Activated naive CD8-positive, alpha-beta T cell treated with anti-CD3 and anti-CD28 coated beads for 36 hours (primary cell): ENCODE measurements at places on chromosomes 3 and 15. TPM values are rescaled to one million over a fixed set of nuclear protein-coding genes. Genes with fewer than 3 reads are reported as not detected.

Gene SLC22A13
- total RNA-seq: 0.27 TPM

Gene NOX5
- total RNA-seq: not detected

Gene KIF9
- total RNA-seq: 6.9 TPM

Gene HHATL
- not detected for total RNA-seq

Gene CTDSPL
- 2.3 TPM for total RNA-seq

Gene IGSF10
- not detected for total RNA-seq

Gene RTP3
- total RNA-seq: not detected

Gene RARRES1
- not detected for total RNA-seq

- DNase-seq: no peak
Observed at GRCh38 chr3:52433328-52433995, 11.4 kb downstream of the SEMA3G start.

DNA sequence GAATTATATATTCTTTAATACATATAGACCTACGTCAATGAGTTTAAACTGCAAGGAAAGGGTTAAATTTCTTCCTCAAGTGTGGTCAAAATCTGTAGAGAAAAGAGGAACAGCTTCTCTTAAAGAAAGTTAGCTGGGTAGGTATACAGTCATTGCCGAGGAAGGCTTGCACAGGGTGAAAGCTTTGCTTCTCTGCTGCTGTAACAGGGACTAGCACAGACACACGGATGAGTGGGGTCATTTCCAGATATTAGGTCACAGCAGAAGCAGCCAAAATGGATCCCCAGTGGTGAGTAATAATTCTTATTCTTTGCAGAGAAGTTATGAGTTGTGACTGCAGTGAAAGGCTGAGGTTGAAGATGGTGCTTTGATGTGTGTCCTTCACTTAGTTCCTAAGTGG, at the start of gene CD86:
TSS of gene CD86 (plus strand) at position 148 of the 400 bp plus-strand sequence. CDS start at position 276, 128 bp downstream.
- no peak for DNase-seq

DNA sequence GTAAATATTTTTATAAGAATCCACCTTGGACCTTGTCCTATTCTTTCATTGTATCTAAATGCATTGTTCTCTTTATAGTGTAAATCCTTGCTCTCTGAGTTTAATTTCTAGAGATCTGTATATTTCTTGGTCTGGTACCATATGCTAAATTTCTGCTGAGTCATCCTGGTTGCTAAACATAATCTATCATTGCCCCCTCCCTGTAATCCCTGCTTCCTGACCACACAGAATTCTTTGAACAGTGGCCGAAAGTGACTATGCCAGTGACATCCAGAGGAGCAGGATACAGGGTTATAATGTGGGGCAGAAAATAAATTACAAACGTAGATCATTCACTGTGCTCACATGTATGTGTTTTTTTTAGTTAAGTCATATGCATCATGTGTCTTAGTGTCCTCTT, 143.1 kb downstream of the DIPK2A start:
- DNase-seq: no peak

DNA sequence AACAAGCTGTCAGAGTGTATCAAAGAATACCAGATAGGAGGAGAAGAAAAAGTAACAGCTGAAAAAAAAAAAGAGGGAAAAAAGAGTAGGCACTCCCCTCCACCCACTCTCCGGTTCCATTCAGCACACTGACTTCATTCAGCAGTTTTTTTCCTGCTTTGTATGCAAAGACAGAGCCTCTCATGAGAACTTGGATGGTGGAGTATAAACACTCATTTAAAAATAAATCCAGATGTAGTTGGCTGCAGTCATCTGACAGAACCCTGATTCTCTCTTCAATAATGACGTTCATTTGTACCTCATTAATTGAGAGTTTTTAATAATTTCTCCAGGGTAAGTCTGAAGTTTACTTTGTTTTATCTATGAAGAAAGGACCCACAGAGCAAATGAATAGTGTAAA, 81.0 kb downstream of the TMEM108 start:
- no peak for DNase-seq

- no peak for DNase-seq
Observed at GRCh38 chr3:114496466-114496865, 202.6 kb downstream of the TIGIT start.

DNA sequence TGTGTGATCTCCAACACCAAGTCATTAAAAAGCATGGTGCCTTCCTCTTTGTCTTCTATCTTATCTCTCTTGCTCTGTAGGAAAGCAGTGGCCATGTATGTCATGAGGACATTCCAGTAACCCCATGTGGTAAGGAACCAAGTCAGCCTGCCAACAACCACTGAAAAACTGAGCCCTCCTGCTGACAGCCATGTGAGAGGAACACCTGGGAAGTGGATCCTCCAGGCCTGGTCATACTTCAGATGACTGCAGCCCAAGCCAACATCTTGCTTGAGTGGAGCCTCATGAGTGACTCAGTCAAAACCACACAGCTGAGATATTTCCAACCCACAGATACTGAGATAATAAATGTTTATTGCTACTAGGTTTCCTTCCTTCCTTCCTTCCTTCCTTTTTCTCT, 597.3 kb downstream of the ZIC1 start:
- no peak for DNase-seq

DNA sequence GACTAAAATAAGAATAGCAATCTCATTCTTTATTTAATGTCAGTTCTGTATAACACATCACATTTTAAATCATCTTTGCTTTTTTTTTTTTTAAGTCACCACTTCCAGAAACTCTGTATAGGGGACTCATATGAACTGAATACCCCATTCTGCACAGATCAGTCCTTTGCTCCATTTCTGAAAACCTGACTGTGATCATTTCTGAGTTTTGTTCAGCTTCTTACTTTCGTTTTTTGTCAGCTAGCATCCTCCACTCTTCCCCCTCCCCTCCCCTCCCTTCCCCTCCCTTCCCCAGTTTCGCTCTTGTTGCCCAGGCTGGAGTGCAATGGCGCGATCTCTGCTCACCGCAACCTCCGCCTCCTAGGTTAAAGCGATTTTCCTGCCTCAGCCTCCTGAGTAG, 49.8 kb upstream of the SGO1 start:
- no peak for DNase-seq

GRCh38 chr3:64958199-64958843, 270.5 kb upstream of the ADAMTS9 start:
- no peak for DNase-seq

DNA sequence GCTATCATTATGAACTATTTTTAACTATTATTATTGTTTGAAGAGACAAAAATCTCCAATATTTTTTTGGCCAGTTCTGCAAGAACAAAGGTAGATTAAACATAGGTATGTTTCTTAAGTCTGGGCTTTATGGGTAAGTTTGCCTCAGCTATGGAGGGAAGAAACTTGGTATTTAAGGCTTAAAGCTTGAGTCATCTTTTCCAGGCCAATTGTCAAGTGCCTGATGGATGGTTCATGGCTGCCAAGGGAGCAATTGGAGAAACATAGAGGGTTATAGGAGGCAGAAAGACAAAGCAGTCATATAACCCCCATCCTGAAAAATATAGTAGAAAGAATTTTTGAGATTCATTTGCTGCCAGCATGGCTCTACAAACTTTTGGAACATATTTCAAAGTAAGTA, 7.2 kb upstream of the STAC start:
- DNase-seq: no peak

DNA sequence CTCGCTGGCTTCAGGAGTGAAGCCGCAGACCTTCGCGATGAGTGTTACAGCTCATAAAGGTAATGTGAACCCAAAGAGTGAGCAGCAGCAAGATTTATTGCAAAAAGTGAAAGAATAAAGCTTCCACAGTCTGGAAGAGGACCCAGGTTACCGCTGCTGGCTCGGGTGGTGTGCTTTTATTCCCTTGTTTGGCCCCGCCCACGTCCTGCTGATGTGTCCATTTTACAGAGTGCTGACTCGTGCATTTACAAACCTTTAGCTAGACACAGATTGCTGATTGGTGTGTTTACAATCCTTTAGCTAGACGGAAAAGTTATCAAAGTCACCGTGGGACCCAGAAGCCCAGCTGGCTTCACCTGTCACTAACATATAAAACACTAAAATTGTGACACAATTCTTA, 1464.5 kb downstream of the ZPLD1 start:
- DNase-seq: no peak

DNA sequence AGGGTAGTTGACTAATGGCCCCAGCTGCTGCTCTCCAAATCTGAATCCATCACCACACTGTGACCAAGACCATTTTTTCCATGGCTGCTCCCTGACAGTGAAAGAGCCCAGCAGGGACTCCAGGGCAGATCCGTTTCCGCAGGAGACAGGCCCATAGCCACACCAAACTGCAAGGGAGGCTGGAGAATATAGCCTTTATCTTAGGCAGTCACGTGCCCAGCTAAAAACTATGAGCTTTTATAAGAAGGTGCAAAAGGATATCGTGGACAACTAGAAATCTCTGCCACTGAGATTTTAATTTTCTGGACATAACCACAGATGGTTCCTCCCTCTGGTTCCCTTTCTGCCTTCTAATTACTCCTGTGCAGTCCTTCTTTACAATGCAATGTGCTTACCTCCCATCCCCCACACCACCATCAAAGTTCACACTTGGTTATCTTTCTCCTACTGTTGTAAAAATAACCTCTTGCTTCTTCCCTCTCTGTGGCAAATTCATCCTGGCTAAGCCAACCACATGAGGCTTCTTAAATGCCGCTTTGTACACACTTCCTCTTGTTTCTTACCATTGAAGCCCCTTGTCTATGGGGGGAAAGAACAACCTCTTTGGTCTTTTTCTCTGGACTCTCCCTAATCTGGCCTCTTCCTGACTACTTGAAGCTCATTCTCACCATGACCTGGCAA, 233.7 kb downstream of the SHQ1 start:
- no peak for DNase-seq

DNA sequence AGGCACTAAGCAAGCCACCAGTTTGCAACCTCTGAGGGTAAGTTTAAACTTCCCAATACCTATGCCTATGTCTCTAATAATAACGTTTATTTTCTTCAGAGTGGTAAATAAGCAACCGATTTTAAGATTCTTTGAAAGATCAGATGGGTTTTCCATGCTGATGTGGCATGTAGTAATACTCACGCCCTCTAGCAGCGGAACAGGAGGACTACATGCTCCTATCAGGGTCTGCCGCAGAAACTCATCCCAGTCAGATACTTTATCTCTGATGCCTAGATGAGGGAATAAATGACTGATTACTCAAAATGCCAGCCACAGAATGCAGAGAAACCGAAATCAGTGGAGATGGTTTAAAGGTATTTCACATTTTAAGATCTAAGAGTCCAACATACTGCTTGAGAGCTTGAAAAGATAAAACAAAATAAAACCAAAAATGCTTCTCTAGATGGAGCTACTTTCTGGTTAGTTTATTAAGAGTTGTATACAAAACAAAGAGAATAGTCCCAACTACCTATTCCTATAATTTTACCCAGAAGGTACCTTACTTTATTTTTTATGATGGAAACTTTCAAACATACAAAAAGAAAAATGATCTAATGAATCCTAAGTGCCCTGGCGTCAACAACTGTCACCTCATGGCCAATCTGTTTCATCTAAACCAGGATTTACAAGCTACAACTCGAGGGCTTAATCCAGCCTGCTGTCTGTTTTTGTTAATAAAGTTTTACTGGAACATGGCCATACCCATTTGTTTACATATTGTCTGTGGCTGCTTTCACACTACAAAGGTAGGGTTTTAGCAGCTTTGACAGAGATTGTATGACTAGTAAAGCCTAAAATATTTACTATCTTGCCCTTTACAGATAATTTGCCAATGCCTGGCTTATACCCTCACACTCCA, 37.5 kb upstream of the STIMATE start:
- peak; percentile 45 for DNase-seq

GRCh38 chr3:131350506-131350905, 31.1 kb upstream of the NUDT16 start:
- no peak for DNase-seq

GRCh38 chr3:179234199-179234598, 16.7 kb downstream of the KCNMB3 start:
- no peak for DNase-seq

- DNase-seq: no peak
Observed at GRCh38 chr3:8734908-8735307, 1.3 kb downstream of the CAV3 start.

DNA sequence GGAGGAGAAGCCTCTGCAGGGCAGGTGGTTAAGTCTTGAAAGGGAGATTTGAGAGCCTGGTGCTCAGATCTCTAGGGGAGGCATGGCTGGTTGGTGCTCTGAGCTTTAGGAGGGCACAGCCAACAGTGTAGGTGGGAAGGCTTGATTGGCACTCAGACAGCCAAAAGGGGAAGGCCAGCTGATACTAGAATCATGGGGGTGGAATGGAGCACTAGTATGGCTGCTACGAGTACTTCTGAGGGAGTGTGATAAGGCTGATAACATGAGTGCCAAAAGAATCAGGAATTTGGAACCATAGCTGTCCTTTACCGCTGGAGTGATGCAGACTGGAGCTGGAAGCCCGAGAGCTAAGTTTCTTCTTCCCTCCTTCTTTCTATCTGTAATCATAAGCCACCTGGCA, 184.6 kb upstream of the TBC1D5 start:
- DNase-seq: no peak

- DNase-seq: no peak
Observed at GRCh38 chr3:143203848-143204247, 84.3 kb downstream of the CHST2 start.

GRCh38 chr15:90840157-90840855, 28.1 kb upstream of the FURIN start:
- no peak for DNase-seq

- no peak for DNase-seq
Observed at GRCh38 chr15:30650012-30650929, 24.3 kb downstream of the ARHGAP11B start.

GRCh38 chr3:186746008-186746407, 28.8 kb downstream of the KNG1 start:
- DNase-seq: no peak
